ENCODE measurements at places on chromosomes 7 and 10.

- no peak for DNase-seq
Observed at GRCh38 chr7:100247152-100247757, 27.5 kb downstream of the PVRIG start.

- no peak for DNase-seq
Observed at GRCh38 chr10:49601857-49602256, 8.3 kb upstream of the SLC18A3 start.

DNA sequence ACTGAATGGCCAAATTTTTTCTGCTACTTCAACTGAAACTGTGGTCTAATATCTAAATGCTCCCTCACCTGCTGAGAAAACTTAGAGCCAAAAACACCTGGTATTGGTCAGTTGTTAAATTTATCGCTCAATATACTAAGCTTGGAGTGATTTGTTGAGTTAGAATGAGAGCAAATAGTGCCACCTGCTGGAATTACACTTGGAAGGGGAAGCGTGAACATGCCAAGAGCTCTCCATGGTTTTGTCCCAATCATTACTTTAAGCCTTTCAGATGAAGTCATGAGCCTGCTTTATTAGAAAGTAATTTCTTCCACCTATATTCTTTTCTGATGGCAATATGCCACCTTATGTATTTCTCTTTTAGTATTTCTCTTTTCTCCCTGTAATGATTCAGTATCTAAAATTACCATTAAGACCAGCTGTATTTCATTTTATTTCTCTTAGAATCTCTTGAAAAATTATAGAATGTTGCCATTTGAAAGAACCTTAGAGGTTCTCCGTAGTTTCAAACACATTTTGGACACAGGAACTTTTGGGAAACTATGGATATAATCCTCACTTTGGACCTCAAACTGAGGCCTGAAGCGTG lies 447.8 kb upstream of the C7orf33 start:
- DNase-seq, result peak; percentile 57

GRCh38 chr10:33753389-33753788 lies 418.9 kb upstream of the NRP1 start:
- no peak for DNase-seq

- DNase-seq, result no peak
Observed at GRCh38 chr7:3068530-3068929, 24.9 kb upstream of the CARD11 start.

DNA sequence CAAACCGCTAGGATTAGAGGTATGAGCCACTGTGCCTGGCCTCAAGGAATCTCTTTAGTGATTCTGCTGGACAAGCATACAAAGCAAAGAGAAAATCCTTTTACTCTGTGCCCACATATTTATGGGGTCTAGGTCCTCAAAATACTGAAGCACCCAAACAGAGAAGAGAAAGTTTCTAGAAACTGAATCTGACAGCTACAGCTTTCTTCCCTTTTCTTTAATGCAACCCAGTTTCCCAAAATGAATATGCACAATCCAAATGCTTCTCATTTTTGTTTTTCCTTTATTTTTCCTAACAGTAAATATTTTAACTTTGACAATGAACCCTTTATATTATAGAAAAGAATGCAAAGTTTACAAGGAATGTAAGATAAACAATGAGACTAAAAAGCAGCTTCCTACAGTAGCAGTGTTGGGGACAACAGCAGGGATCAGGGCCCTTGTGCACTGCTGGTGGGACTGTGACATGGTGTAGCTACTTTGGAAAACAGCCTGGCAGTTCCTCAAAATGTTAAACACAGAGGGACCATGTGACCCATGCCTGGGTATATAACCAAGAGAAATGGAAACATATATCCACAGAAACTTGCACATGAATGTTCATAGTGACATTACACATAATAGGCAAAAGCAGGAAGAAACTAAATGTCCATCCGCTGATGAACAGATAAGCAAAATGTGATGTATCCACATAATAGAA lies 325.2 kb downstream of the PRPF18 start:
- no peak for DNase-seq

DNA sequence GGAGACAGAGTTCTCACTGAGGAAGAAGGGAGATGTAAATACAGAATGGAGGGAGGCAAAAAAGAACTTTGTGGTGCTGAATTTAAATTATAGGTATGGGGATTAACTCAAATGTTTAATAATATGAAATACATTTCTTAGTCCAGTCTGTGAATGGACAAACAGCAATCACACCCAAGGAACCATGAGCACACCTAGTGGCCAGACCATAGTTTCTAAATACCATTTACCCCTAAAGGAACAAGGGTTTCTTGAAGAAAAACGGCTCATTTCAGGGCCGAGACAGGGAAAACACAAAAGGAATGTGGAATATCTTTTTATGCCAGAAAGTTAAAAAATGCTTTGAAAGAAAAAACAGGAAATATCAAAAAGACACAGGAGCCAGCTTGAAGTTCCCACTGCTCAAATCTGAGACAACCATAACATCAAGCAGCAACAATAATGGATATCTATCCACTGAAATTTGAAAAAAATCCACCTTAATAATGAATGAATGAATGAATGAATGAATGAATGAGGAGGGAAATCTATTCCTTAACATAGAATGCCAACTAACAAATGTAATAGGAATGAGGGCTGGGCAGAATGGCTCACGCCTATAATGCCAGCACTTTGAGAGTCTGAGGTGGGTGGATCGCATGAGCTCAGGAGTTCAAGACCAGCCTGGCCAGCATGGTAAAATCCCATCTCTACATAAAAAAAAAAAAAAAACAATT lies 8.6 kb downstream of the IPMK start:
- DNase-seq, result no peak

DNA sequence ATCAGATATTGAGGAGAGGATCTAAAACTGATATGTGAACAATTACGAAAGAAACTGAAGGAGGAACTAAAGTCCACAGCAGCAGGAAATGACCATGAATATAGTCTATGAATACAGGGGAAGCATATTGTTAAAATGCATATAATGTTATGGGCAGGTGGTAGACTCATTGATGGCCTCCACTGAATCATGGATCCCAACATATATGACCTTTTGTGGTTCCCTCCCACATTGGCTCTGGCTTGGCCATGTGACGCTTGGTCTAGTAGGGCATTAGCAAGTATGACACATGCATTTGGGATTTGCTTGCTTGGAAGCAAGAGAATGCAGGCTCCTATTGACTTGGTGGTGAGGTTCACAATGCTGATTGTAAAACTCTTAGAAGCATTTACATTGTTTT lies 55.2 kb upstream of the RAB18 start:
- DNase-seq, result no peak

- DNase-seq, result no peak
Observed at GRCh38 chr7:147311336-147311735, 1194.7 kb downstream of the CNTNAP2 start.

- DNase-seq, result no peak
Observed at GRCh38 chr10:70931168-70931815, 42.9 kb upstream of the PCBD1 start.

GRCh38 chr10:128738386-128738915 lies 612.2 kb upstream of the MKI67 start:
- DNase-seq, result no peak

DNA sequence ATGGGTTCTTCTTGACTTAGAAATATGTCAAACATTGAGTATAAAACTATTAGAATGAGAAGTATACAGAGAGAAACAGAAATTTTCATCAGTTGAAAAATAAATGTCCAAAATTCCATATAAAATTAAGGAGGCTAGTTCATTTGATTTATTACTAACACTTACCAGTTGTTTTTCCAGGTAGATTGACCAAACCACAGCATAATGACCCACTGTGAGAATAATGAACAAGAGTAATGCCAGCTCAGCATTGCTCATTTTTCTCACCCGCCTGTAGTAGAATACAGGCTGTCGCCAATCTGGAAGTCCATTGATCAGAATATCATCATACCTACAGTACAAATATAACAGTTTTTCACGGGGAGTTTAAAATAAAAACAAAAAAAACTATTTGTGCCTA lies 82.9 kb downstream of the DNAJC1 start:
- no peak for DNase-seq

DNA sequence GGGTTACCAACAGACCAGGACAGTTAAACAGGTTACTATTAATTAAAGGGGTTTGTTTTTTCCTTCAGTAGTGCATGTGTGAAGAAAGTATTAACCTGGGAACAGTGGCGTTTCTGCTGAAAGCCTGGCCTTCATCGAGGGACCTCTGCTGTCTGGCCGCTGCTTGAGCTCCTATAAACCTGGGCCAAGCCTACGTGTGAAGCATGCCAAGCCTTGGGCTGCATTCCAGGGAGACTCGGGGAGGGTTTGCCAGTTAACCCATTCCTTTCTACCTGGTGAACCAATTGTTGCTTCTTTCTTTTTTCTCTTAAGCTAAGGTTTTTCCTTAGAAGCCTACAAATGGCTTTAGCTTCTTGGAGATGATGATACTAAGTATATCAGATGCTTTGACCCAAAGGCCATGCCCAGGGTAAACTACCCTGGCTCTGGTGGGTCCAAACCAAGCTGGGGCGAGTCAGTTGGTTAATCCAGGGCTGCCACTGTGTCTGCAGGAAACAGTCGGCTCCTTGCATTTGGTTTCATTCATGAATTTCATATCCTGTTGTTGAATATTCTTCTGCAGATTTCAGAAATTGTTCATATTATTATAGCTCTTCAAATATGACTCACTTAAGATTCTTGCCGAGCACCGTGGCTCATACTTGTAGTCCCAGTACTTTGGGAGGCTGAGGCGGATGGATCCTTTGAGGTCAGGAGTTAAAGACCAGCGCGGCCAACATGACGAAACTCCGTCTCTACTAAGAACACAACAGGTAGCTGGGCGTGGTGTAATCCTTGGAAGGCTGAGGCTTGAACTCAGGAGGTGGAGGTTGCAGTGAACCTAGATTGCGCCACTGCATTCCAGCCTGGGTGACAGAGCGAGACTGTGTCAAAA lies 23.8 kb downstream of the PFKP start:
- DNase-seq, result peak; percentile 80

DNA sequence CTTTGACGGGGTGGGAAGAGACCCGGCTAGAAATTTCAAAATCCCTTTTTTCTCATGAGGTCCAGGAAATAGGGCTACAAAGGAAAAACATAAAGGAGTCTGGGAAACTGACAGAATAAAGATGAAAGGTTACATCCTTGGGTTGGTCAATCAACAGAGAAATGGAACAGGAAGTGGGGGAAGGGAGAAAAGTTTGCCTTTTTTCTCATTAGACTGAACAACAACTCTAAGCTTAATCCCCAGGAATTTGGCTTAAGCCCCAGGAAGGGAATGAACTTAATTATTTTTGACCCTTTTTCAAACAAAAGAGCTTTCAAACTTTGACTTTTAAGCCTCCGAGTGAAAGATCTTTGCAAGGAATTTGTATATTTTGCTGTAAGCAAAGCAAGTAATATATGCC lies 32.7 kb downstream of the LGI1 start:
- DNase-seq, result no peak

- DNase-seq, result no peak
Observed at GRCh38 chr10:86943316-86944030, 13.9 kb downstream of the MMRN2 start.

GRCh38 chr7:5582532-5582935 lies 158.9 kb upstream of the TNRC18 start:
- no peak for DNase-seq

DNA sequence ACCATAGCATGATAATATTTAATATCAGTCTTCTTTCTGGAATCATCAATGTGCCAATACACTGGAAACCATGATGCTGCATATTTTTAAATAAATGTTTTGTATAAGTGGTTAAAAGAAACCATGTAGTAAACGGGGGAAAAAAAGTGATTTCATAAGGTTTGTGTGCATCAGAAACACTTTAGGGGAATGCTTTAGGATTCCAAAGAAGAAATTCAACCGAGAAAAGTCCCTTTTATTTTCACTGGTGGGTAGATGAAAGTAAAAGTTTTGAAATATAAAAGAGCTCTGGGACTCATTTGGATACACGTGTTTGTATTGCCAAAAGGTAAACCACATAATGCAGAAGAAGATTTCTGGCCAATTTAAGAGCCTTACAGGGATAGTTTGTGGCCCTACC lies 11.9 kb upstream of the MACC1 start:
- DNase-seq, result no peak

GRCh38 chr10:131519723-131520605 lies 208.4 kb upstream of the TCERG1L start:
- DNase-seq, result no peak

DNA sequence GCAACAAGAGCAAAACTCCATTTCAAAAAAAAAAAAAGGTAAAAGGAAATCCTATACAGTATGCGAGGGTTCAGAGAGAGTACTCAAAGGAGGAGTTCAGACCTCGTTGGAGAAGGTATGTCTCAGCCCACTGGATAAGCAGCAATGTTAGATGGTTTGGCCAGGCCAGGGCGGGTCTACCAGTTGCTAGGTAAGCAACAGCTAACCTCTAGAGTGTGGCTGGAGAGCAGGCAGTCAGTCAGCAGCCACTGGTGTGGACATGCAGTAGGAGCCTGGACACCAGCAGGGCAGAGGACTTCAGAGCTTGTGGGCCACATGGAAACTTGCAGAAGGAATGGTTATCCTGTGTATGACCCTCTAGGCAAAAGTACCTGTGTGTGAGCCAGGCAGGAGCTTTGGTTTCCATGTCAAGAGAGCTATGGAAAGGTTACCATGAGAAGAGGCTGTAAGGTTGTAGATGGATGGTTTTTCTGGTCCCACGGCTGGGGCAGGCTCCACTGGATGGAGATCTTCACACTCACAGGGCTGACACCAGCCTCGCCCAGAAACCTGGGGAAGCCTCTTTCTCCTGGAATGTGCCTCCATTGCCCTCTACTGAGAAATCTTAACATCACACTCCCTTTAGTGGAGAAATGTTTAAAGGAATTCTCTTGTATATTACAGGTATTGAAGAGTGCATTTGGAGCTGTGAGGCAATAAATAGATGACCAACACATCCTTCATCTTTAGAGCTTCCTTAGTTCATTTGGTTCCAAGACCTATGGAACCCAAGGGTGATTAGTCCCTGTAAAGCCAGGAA lies 63.6 kb downstream of the CCDC186 start:
- DNase-seq, result no peak

DNA sequence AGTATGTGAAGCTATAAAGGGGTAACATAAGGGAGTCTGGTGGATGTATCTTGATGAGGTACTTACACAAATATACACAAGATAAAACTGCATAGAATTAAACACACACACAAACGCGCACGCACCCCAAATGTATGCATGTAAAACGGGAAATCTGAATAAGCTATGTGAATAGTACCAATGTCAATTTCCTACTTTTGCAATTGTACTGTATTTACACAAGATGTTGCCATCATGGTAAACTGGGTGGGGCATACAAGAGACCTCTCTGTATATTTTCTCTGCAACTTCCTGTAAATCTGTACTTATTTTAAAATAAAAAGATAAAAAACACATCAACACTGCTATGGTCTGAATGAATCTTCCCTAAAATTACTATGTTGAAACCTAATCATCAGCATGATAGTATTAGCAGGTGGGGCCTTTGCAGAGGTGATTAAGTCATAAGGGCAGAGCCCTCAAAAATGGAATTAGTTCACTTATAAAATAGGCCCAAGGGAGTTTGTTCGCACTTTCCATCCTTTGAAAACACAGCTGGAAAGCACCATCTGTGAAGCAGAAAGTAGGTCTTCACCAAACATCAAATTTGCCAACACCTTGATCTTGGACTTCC lies 30.1 kb downstream of the TPK1 start:
- no peak for DNase-seq

GRCh38 chr10:80580638-80581468 lies 43.2 kb downstream of the SH2D4B start:
- DNase-seq, result peak; percentile 32

Measured in brain (organoid and tissue), 16 donors.